ENCODE measurements at places on chromosomes 16 and 17.
A peak's percentile ranks its signal among the peaks of the same experiment; 100 is the strongest.

- no peak for DNase-seq
Measured at GRCh38 chr16:86302421-86303109, 207.8 kb upstream of the FOXF1 start.

GRCh38 chr16:19696328-19696727 is 21.7 kb downstream of the KNOP1 start:
- peak; percentile 33 for DNase-seq

DNA sequence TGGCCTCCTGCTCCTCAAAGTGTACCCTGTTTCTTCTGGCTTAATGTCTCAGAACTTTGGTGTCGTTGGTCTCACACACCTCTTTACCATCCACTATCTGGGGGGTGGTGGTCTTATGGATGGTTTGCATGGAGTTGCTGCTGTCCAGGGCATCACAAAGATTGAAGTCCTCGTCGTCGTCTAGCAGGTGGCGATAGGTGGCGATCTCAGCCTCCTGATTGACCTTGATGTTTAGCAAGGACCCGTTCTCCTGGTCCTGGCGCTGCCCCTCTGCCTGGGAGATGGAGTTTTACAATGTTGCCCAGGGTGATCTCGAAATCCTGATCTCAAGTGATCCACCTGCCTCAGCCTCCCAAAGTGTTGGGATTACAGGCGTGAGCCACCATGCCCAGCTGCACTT is 31.1 kb upstream of the HELZ start:
- DNase-seq: no peak

GRCh38 chr16:73124665-73125375 is 76.9 kb upstream of the ZFHX3 start:
- DNase-seq: no peak

- DNase-seq: peak; percentile 98
Measured at GRCh38 chr16:9090960-9091866, at the start of gene HAPSTR1. TSS of gene HAPSTR1 (plus strand) at chr16:9091644. CDS start at chr16:9092045, 401 bp downstream.

- no peak for DNase-seq
Measured at GRCh38 chr16:47625115-47625567, 164.0 kb downstream of the PHKB start.

GRCh38 chr16:9068886-9069285 is 22.6 kb upstream of the HAPSTR1 start:
- no peak for DNase-seq

- peak; percentile 3 for DNase-seq
Measured at GRCh38 chr16:20899477-20900298, 470 bp downstream of the DCUN1D3 start.

DNA sequence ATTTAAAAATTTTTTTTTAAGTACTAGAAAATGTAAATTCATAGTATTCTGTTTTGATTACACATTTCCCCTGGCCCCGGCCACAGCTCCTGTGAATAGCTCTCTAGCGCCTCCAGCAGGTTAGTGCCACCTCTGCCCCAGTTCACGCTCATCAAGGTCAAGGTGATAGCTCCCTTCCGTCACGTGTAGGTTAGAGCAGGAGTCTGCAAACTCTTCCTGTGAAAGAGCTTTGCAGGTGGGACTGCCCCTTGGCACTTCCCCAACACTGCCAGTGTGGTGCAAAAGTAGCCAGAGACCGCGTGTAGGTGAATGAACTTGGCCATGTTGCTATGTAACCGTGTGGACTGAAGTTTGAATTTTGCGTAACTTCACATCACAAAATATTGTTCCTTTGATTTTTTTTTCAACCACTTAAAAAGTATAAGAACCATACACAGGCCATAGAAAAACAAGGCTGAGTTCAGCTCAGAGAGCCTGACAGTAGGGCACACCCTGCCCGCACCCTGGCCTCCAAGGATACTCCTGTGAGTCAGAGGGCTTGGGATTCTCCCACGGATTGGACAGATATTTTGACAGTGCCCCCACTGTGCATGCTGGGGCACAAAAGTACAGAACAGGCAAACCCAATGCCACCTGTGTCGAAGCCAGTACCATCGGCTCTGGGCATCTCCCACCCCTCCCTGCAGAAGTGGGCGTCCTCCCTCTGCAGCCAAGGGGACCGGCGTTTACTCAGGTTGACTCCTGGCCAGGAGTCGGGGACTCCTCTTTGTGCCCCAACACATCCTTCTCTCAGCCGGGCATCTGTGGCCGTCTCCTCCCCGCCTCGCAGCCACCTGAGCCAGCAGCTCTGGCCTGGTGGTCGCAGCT is 92.0 kb upstream of the CHMP6 start:
- DNase-seq: peak; percentile 78

GRCh38 chr17:63961355-63962212 is 11.1 kb downstream of the SCN4A start:
- peak; percentile 14 for DNase-seq

- DNase-seq: no peak
Measured at GRCh38 chr17:21210411-21211076, 3.4 kb downstream of the TMEM11 start.

DNA sequence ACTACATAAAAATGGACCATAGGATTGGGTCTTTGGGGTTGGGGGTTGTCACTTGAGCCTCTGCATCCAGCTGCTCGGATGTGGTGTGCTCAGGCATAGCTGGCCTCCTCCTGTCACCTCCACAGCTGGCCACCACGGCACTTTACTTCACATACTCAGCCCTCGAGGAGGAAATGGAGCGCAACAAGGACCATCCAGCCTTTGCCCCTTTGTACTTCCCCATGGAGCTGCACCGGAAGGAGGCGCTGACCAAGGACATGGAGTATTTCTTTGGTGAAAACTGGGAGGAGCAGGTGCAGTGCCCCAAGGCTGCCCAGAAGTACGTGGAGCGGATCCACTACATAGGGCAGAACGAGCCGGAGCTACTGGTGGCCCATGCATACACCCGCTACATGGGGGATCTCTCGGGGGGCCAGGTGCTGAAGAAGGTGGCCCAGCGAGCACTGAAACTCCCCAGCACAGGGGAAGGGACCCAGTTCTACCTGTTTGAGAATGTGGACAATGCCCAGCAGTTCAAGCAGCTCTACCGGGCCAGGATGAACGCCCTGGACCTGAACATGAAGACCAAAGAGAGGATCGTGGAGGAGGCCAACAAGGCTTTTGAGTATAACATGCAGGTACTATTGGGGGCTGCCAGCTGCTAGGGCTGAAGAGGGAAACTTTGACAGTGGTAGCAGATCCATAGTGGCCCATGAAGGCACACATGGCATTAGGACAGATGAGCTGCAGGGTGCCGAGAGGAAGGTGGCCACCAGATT is 30.8 kb downstream of the CDIP1 start:
- no peak for DNase-seq
